ENCODE measurements at places on chromosomes 16 and 17.

- DNase-seq: peak; percentile 89
Observed at GRCh38 chr17:74744714-74745547, 3.5 kb upstream of the NHERF1 start.

DNA sequence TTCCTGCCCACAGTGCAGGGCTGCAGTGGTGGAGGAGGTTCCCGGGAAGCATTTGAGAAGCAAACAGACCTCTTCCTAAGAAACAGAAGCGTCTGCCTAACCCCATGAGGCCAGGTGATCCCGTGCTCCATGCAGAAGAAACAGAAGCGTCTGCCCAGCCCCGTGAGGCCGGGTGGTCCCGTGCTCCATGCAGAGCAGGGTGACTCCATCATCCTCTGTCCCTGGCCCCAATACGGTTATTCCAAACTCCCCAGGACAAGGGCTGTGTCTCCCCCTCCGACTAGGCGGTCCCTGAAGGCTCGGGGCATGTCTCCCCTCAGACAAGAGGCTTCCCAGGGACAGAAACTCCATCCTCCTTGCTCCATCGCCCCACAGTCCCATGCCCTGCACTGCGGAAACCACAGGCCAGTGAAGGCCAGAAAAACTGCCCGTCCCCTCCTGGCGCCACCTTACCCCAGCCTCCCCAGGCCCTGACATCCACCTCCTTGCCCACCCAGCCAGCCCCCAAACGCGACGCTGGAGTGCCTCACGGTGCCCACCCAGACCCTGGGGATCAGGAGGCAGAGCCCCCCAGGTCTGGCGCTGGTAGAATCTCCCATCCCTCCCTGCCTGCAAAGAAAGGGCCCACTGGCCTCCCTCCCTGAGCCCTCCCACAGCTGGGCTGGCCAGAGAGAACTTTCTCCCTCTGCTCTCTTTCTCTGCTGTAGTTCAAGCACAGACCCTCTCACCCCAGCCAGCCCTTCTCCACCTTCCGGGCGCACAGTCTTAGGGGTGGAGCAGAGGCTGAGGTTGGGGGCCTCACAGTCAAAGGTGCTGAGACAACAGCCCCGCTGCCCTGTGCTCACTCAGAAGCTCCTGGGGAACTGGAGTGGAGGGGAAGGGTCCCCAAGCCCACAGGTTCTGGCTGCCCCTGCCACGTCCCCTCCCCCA is 30.6 kb upstream of the KRT17 start:
- no peak for DNase-seq

- DNase-seq: no peak
Observed at GRCh38 chr17:42325026-42325425, 36.7 kb downstream of the STAT5A start.

DNA sequence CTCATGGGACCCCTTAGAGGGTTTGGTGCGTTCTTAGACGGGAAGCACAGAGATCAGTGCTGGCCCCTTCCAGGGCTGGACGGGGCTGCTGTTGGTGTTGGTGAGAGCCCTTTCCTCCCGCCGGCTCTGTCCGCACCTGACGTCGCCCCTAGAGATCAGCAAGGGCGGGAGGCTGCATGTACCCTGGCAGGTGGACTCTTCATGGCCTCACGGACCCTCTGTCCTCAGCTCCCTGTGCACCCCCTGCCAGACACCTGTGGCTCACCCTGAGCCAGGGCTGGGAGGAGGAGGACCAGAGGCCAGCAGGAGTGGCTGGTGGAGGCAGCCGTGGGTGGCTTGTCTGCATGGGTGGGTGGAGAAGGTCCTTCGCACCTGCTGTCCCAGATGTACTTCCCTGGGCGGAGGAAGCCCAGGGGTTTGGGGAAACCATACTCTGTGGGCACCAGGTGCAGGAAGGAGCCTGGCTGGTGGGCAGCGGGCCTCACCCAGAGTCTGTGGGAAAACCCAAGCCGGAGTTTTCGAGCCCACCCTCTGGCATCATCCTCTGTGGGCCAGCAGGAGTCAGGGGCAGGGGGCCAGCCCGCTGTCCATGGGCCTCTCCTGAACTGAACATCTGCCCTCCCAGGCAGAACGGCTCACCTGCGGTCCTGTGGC is 348.6 kb downstream of the SEC14L1 start:
- DNase-seq: no peak

GRCh38 chr17:45739786-45740185 is 44.3 kb upstream of the CRHR1 start:
- no peak for DNase-seq

DNA sequence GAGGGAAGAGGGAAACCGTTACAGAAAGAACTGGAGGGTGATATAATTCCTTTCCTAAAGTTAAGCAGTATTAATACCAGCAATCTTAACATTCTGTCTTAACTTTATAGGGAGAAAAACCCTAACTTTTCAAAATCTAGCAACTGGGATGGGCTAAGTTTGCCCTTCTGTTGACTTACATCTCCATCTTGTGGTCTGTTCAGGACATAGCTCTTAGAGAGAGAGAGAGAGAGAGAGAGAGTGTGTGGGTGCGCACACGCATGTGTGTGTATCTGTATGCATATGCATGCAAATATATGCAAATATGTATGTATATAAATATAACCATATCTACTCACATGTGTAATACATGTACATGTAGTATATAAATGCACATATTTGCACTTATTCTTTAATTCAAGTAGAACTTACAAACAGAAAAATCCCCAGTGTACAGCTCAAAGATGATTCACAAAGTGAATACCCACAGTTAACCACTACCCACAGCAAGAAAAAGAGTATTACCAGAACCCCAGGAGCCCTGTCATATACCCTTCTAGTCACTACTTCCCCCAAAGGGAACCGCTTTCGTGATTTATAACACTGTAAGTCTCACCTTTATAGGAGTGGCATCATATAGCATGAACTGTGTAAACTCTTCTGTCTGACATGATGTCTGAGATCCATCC is 46.5 kb downstream of the STX8 start:
- DNase-seq: no peak

- DNase-seq: peak; percentile 49
Observed at GRCh38 chr16:4847774-4848587, 700 bp downstream of the UBN1 start.
